ENCODE measurements at places on chromosomes 16 and 17.

DNA sequence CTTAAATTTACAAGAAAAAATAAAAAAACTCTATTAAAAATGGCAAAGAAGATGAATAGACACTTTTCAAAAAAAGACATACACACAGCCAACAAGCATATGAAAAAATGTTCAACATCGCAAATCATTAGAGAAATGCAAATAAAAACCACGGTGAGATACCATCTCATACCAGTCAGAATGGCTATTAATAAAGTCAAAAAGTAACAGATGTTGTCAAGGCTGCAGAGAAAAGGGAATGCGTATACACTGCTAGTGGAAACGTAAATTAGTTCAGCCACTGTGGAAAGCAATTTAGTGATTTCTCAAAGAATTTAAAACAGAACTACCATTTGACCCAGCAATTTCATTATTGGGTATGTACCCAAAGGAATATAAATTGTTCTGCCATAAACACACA, 31.4 kb downstream of the CAPNS2 start:
- no peak for DNase-seq

GRCh38 chr17:16353317-16354174, at the start of gene CENPV:
CENPV (minus strand) TSS chr17:16353469; CDS start chr17:16353436, 33 bp downstream.
- DNase-seq = peak; percentile 64

DNA sequence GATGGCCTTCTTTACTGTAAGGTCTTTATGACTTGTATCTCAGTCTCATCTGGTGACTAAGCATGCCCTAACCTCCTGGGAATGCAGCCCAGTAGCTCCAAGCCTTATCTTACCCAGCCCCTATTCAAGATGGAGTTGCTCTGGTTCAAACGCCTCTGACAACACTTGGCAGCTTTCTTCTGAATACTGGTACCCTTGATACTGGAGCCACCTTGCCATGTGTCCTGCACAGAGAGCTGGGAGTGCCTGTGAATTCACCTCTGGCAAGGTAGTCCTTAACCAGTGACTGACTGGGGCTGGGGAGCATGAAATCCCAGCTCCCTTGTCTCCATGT, 17.2 kb downstream of the NUDT7 start:
- DNase-seq = no peak

- no peak for DNase-seq
Observed at GRCh38 chr17:15289285-15290183, 24.4 kb upstream of the PMP22 start.

DNA sequence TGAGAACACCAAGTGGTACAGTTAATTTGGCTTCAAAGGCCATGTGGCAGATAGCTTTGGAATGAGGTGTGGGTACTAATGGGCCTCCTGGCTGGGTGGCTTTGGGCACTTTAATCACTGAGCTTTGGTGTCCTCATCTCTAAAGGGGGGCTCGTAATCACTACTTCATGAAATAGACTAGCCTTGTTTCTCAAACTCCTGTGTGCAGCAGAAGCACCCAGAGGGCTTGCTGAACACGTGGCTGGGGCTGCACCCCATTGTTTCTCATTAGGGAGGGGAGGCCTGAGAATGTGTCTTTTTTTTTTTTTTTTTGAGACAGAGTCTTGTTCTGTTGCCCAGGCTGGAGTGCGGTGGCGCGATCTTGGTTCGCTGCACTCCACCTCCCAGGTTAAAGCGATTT, 5.8 kb downstream of the EPN2 start:
- DNase-seq = no peak

GRCh38 chr17:32117399-32117798, 24.9 kb upstream of the RHOT1 start:
- no peak for DNase-seq

- DNase-seq = no peak
Observed at GRCh38 chr16:83356986-83357385, 450.8 kb upstream of the HSBP1 start.

DNA sequence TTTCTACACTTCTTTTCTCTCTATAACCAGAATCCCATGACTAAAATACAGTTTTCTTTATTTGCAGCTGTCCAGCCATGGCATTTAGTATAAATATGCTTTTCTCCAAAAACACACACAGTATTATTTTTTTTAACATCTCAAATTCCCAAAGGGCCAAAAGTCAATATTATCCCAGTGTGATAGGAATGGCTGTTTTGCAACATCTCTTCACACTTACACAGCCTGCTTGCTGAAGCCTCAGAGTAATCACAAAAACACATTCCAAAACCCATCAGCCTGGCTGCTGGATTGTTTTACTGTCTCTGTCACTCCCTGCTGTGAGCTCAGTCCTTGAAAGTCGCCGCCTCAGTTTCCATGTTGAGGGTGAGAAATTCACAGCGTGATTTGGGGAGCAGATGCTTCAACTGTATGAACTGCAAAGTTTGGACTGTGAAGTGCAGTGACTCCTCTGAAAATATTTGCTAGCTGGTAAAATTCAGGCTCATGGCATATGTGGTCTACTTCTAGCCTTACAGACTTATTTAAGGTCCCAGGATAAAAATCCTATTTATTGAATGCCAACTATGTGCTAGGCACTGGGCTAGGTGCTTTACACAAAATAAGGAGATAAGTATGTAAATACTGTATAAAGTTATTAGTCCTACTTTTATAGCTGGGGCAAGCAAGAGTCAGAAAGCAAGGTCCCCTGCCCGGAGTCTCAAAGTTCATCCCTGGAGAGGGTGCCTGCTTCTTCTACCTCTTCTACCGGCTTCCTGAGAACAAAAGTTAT, 116.5 kb downstream of the SOCS1 start:
- no peak for DNase-seq

GRCh38 chr17:31417051-31417792, 25.7 kb downstream of the RAB11FIP4 start:
- no peak for DNase-seq

- DNase-seq = no peak
Observed at GRCh38 chr16:78538919-78539318, 439.5 kb downstream of the WWOX start.

DNA sequence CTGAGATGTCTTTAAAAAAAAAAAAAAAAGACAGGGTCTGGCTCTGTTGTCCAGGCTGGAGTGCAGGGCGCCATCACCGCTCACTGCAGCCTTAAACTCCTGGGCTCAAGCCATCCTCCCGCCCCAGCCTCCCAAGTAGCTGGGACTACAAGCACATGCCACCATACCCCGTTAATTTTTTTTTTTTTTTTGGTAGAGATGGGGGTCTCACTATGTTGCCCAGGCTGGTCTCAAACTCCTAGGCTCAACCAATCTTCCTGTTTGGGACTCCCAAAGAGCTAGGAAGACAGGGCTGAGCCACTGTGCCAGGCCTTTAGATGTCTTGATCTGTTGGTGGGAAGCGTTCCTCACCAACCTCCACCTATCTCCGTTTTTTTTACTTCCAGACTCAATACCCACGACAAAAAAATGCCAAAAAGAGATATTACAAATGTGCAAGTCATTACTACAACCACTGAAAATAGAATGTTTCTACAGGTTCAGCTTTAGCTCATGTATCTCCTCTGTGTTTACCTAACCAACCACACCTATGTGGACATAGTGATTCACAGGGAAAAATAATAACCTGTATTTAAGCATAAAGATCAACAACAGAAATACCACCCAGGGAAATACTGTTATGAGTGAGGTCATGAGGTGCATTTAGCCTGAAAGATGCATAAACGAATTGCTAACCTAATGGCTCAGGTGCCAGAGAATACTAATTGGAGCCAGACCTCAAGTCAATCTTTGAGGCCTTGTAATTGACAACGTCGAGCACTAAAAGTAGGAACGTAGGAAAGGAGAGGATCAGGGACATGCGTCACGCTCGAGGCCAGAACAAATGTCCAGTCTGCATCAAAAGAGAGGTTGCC, 22.6 kb downstream of the NACA2 start:
- no peak for DNase-seq

DNA sequence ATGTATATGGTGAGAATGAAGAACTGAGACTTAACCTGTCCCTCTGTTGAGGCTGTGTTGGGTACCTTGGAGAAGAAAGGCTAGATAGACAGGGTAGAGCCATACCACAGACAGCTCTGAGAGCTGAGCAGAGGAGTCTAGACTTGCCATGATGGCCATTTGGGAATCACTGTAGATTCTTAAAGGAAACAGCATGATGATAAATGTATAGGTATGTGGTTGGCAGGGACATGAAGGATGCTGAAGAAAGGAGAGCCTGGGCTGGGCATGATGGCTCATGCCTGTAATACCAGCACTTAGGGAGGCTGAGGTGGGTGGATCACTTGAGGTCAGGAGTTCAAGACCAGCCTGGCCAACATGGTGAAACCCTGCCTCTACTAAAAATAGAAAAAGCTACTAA, 114.4 kb upstream of the HAS3 start:
- DNase-seq = no peak

DNA sequence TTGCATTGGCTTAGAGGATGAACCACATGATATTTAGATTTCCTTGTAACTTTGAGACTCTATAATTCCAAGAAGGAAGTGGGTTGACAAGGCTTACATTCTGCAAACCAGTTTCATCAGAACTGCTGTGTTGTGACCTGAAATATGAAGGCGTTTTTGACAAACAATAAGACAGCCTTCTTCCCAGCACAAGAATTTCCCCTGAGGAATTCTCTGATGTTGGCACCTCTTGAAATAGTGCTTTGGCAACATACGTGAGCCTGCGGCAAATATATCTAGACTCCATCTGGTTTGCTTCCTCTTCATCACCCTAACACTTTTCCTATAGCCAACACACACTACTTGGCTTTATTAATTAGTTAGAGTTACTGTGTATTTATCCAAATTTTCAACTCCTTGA, 585.5 kb upstream of the SOX9 start:
- no peak for DNase-seq

GRCh38 chr16:1705688-1706385, at the start of gene MAPK8IP3:
MAPK8IP3 (plus strand) TSS chr16:1706195; CDS start chr16:1706340, 145 bp downstream.
- DNase-seq = no peak

- DNase-seq = no peak
Observed at GRCh38 chr16:57185446-57185944, 344 bp downstream of the PSME3IP1 start.

- no peak for DNase-seq
Observed at GRCh38 chr17:35003778-35004177, 23.5 kb downstream of the LIG3 start.

GRCh38 chr16:77784441-77785372, 3.7 kb upstream of the VAT1L start:
- no peak for DNase-seq

DNA sequence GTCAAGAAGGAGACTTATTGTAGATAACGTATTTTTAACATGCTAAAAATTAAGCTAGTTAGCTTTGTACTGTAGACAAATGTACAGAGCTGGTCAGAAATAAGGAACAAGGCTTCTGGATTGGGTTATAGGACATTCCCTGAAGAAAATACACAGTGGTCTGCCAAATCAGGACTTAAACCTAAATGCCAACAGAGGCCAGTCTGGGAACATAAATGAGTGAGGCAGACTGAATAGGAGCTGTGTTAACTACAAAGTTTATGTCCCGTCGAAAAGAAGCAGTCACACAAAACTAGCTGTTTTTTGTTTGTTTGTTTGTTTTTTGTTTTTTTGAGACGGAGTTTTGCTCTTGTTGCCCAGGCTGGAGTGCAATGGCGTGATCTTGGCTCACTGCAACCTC, 120.4 kb upstream of the C17orf78 start:
- no peak for DNase-seq

- no peak for DNase-seq
Observed at GRCh38 chr16:67949645-67950044, 5.7 kb upstream of the LCAT start.

DNA sequence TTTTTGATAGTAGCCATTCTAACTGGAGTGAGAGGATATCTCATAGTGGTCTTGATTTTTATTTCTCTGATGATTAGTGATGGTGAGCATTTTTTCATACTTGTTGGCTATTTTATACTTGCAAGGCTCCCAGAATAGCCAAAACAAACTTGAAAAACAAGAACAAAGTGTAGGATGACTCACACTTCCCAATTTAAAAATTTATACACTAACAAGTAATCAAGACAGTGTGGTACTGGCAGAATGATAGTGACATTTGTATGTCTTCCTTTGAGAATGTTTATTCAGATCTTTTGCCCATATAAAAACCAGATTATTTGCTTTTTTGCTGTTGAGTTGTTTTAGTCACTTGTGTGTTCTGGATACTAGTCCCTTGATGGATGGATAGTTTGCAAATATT, 17.8 kb downstream of the SPECC1 start:
- DNase-seq = no peak

GRCh38 chr16:68328860-68329390, 18.1 kb downstream of the PRMT7 start:
- no peak for DNase-seq

GRCh38 chr17:80382446-80382845, 32.5 kb upstream of the ENDOV start:
- DNase-seq = no peak

DNA sequence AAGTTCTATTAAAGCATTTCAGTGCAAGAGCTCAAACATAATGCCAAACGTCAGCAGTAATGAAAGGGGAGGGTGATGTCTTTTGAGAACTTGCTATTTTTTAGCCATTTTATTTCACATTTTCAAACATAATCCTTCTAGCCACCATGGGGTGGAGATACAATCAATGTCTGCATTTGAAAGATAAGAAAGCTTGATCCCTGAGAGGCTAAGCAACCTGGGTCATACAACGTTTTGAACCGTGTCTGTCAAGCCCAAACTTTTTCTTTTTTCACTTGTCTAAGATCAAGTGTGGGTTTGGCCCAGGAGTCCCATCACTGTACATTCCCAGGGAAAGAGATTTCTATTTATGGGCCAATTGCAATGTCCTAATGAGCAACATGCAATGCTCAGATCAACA, 331.1 kb downstream of the SLC39A11 start:
- no peak for DNase-seq

GRCh38 chr17:51427856-51428255, 167.5 kb downstream of the UTP18 start:
- DNase-seq = no peak

DNA sequence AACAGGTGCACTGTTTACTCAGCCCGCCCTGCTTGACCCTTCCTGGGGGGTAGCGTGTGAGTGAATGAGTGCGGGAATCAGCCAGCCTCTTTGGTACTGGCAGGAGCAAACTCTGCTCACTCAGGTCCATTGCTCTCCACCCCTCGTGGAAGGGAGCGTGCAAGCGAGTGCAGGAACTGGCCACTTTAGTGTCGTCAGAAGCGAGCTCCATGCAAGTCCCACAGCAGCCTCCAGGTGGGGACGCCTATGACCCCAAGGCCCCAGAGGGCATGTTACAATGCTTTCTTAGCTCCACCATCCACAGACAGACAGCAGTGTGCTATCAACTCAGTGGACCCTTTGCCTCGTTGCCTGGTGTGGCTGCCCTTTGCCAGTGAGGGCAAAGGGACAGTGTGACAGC, 1025.1 kb upstream of the CDH8 start:
- DNase-seq = no peak

GRCh38 chr17:7380855-7381683, at the start of gene TNK1:
TNK1 (plus strand) TSS chr17:7381089; CDS start chr17:7382927, 1,838 bp downstream.
- DNase-seq = no peak

DNA sequence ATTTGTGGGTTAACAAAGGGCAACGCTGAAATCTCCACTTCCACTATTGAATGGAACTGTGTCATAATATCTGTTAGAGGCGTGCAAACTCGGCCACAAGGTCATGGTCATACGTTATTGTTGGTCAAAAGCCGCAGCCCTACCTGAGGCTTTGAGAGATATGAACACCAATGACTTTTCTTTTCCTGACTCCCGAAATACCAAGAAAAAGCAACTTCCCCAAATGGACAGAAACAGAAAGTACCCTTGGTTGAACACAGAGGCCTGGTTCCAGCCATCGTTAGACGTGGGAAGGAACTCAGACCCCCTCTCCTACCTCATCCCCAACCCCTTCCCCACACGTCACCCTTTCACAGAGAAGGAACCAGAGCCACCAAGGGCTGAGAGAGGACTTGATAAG, 1.4 kb upstream of the PIK3R5 start:
- no peak for DNase-seq

- no peak for DNase-seq
Observed at GRCh38 chr17:80935526-80935925, 56.1 kb upstream of the CHMP6 start.

All from iPS DF 19.7 (cell line).